T-helper 2 cell (primary cell): ENCODE measurements at places on chromosomes 3 and 15.
A peak's percentile ranks its signal among the peaks of the same experiment; 100 is the strongest.

GRCh38 chr3:130242850-130243569 is 102.5 kb upstream of the COL6A5 start:
- peak; percentile 1 for DNase-seq

DNA sequence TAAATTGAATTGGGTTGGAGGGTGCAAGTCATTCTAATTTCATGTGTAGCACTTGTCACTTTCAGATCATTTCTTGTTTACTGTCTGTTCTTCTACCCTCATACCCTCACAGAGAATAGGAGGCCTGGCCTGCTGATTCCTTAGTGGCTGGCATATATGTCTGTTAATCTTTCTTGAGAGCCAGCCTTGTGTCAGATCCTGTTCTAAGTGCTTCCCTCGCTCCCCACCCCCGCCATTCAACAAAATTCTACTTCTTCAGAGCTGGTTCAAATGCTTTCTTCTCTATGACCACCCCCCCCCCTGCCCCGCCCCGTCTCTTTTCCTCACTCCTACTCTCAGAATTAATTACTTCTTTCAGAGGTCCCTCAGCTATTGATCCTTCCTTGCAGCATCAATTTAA is 1.5 kb upstream of the U2SURP start:
- DNase-seq: no peak

DNA sequence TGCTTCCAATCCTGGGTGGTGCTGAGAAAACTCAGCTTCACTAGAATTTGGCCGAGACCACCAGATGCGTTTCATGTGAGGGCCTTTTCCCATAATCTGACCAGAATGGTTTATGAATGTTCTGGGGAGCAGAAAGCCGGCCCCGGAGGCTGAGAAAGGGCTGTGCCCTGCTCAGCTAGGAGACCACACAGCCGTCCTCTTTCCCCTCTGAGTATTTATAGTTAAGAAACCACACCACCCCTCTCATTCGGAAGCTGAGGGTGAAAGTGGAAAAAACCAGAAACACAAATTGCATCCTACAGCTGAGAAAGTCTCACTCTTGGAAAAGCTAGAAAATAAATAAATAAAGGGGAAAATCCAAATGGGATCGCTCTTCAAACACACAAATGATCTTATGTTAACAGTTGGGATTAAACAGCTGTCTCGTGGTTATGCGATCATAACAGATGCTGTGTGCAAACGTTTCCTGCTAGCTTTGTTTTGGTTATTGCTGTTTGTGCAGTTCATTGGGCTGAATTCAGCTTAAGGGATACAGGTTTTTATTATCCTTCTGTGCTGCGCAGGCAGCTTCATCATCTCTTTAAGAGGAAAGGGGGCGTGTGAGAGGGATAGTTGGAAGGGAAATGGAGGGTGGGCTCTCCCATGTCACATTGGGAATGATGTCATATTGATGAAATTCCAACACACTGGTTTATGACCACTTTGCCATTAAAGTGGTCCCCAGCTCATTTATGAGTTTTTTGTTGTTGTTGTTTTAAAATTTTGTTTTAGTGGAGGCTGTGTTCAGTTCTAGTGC is 1026.2 kb upstream of the NR2F2 start:
- no peak for DNase-seq

DNA sequence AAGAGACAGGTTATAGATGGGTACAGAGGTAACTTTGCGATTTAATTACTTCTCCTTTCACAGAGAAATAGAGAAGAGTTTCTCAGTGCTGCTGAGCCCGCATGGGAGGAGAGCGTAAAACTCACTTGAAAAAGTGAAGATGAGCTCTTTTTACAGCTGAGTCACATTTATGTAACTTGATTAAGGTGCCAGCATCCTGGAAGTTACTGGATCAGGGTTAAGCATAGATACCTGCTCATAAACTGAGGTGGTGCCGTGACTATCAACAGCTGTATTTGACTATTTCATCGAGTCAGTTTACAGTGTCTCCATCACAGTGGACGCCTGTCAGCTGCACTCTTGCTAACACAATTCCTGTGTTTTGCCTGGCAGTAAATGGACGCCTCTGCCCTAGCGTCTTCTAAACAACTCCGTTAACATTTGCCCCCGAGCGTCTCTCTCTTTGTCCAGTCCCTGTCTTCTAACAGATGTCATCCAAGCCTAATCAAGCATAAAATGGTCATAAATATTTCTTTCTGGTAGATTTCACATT is 414.6 kb downstream of the FOXP1 start:
- DNase-seq: no peak

DNA sequence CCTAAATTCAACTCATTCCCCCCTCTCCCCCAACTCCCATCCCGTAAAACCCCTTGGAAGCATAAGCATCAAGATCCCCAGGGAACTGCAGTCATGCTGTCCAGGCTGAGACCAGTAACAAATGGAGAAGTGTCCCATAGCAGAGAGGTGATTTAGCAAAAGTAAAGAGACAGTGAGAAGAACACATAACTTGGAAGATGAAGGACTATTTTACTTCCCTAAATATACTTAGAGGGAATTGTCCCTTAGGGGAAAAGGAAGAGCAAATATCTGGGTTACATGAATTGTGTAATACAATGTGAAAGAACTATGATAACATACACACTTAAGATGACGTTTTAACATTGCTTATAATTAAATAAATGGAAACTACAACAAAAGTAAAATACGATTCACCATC is 61.6 kb upstream of the LRRFIP2 start:
- DNase-seq: no peak

DNA sequence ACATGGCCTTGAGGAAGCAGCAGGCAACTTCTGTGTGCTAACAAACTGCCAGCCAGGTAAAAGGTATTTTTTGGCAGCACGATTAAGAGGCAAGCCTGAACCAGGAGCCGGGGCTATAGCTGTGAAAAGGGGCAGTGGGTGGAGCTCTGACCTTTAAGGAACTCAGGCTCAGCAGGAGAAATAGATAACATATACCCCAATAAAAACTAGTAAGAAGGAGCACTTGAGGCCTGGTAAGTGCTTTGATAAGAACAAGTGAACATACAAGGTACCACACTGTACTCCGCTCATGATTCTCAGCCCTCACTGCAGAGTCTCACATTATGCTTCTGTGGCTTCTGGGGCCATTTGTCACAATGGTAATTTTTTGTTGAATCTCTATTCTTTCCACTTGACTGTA is 5.4 kb downstream of the FYCO1 start:
- DNase-seq: no peak

- no peak for DNase-seq
These were observed 1092.5 kb upstream of the EPHA6 start for GRCh38 chr3:95721938-95722337.

GRCh38 chr15:63509955-63510940 is 5.9 kb downstream of the USP3 start:
- DNase-seq: no peak
